Esophagus mucosa (tissue), 1 donor: ENCODE measurements at places on chromosomes 16 and 17. TPM values are rescaled to one million over a fixed set of nuclear protein-coding genes. Genes with fewer than 3 reads are reported as not detected.
A peak's percentile ranks its signal among the peaks of the same experiment; 100 is the strongest.

DNA sequence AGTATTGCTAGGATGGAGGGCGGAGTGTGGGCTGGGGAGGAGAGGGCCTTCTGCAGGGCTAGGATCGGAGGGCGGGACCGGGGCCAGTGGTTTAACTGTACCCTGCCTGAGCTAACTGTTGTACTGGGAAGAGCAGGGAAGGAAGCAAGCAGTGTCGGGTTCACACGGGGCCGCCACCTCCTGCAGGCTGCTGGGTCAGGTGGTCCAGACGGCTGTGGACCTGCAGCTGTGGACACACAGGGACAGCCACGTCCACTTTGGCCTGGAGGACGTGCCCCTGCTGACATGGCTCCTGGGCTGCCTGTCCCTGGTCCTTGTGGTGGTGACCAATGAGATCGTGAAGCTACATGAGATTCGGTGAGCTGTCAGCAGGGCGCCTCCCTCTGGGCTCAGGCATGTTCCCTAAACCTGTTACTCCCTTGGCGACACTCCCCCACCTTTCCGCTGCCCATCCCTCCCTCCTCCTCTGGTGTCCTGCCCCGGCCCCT is 16.6 kb downstream of the CASKIN2 start:
- ATAC-seq = no peak

KRTAP3-2 gene
- total RNA-seq = not detected

- ATAC-seq = peak; percentile 90
Measured at GRCh38 chr17:50478391-50479381, at the start of gene RSAD1. TSS of gene RSAD1 (plus strand) at chr17:50478860. CDS start at chr17:50478885, 25 bp downstream.

DNA sequence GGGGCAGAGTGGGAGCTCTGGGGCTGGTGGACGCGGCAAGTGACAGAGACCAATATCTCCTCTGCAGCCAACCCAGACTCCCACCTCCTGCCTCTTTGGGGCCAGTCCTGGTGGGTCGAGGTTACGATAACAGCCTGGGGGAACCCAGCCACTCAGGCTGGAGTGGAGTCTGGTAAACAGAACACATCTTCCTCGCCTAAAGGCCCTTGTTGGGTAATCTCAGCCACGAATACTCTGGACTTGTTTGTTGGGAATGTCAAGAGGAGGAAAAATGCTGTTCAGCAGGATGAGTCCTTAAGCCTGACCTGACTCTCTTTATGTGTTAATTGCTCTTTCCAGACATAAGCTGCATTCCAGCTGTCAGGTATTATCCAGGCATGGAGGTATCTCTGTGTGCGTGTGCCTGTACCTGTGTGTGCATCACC is 8.0 kb upstream of the SPNS2 start:
- ATAC-seq = no peak

GRCh38 chr17:48679385-48680096 is 42.8 kb downstream of the PRAC1 start:
- ATAC-seq = no peak

DNA sequence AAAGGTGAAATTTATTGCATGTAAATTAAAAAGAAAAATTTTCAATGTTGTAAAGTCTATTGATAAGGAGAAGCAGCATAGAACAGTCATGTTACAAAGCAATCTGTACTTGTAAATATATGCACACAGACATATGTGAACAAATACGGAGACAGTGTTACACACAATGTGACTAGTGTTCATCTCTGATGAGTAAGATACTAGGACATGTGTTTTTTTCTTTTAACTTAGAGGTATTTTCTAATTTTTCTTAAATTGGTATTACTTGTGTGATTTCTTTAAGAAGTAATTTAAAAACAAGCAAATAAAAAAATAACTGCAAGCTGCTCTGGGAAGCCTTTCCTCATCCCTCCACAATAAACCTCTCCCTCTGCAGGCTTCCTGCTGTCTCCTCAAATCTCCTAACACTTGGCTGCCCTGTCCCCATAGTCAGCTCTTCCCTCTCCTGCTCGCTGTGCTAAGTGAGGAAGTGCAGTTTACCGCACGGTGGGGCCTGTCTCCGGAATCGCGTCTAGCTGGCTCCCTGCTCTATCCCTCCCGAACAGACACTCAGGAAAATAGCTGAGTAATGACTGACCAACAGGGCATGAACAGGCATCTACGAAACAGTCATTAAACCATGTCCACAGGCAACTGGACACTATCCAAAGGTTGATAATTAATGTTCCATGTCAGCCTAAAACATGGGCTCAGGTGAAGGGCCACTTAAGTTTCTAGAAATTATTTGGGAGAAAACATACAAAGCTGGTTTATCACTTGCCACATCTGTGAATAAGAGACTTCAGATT is 35.9 kb downstream of the CMTM4 start:
- ATAC-seq = peak; percentile 77

JPH3 gene
- total RNA-seq = 0.16 TPM

DNA sequence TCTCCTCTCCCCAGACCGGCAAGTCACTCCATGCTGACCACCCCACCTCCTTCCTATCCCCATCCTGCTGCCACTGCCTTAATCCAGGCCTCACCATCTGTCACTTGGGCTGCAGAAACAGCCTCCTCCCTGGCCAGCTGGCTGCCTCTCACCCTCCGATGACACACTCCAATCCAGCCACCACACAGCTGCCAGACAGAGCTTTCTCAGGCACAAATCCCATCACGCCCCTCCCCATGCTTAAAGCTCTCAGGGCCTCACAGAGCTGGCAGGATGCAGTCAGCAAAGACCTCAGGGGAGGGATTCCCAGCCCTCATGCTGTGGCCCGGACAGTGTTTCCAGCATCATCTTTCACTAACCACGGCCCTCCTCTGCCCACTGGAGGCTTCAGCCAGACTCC is 13.7 kb downstream of the CAMKK1 start:
- ATAC-seq = no peak
